M059J (cell line): ENCODE measurements at places on chromosomes 7 and 10. TPM values are rescaled to one million over a fixed set of nuclear protein-coding genes. Genes with fewer than 3 reads are reported as not detected.

The FGL2 gene
- 0.34 TPM in 1 of 2 replicates, not detected in the other for total RNA-seq

DNA sequence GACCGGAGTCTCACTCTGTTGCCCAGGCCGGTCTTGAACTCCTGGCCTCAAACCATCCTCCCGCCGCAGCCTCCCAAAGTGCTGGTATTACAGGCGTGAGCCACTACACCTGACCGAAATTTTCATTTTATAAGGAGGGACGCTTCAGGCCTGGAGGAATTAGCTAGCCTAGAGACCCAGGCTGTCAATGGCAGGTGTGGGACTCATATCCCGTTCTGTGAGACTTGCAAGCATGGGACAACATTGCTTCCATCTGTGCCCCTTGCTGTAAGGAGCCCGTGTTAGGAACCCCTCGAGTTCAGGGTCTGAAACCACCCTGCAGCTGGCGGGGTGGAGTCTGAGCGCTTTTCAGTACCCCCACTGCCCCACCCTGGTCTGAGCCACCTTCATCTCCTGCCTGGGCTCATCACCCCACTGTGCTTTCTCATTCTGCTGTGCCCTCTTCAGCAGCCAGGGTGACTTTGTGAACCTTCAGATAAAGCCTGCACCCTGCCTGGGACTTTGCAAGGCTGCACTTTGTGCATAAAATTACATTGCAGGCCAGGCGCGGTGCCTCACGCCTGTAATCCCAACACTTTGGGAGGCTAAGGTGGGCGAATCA lies 1.3 kb upstream of the DAGLB start:
- DNase-seq: no peak

DNA sequence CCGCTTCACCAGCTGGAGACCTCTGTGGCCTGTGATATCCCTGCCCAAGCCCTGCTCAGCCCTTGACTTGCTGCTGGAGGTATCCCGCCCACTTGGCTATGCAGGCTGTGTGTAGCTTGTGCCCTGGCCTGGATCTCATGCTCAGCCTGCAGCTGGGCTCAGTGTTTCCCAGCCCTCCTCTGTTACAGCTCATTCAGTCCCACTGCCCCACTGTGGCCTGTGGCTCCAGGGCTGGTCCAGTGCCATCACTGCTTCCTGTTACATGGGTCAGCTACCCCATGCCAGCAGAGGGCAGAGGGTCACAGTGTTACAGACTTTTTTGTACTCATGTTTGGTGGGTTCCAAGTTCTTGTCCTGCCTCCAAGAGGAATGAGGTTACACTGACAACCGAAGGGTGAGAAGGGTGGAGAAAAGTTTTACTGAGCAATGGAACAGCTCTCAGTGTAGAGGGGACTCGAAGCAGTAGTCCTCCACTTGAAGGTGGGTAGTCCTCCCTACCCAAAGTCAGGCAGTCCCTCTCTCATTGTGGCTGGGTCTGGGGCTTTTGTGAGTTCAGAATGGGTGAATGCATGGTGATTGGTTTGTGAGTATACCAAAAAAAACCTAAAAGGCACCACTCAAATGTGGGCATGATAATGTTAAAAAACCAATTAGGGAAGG lies 100.4 kb downstream of the ANKRD7 start:
- no peak for DNase-seq

The IL2RA gene
- total RNA-seq: not detected in 2 replicates

GRCh38 chr10:5376450-5376849 lies 11.7 kb downstream of the UCN3 start:
- no peak for DNase-seq

DNA sequence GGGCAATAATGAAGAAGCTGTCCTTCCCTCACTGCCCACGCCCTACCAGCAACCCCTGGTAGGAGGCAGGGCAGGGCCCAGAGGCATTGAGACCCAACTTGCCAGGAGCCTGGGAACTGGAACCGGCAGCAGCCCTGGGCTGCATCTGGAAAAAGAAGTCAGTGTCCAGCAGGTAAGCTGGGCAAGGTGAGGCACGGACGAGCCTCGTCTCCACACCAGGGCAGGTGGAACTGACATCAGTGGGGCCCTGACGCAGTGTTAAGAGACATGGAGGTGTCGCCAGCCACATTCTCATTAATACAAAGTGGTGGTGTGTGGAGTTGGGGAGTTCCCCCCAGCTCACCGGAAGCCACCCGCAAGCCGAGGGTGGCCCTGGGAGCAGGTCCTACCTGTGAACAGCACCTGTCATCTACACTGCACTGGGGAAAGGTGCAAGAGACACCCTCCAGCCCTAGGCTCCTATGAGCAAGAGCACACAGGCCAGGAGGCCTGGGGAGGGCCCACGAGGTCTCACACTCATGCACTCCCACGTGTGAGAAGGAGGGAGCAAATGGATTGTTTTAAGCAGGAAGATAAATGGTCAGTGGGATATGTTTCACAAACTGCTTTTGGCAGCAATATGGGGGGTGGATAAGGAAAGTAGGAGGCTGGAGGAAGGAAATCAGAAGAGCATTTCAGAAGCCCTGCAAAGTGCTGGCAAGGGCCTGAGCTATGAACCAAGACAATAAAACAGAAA lies 53.6 kb downstream of the COBL start:
- no peak for DNase-seq

DNA sequence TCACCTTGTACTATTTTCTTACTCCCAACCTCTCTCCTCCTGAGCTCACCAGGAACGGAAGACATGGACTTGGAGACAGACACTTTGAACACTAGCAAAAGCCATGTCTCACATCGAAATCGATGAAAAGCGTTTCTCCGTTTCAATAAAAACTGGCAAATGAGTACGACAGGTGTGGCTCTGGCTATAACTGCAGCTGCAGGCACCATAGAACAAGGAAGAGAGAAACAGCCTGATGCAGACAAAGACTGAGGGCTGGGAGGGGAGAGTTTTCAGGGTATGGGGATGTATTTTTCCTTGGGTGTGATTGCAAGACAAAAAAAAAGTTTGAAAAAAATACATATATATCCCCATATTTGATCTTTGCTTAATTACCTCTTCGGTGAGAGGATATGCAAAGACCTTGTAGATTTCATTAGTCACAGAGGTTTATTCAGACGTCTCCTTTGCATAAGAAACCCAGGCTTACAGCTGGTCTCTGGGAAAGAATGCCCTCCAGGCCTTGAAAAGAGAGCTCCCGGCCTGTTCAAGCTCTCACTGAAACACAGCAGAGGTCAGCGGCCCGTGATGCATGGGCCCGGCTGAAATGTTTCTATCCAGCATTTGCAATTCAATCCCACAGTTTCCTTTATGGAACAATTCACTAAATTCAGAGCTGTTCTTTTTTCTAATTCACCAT lies 63.1 kb downstream of the TLL2 start:
- no peak for DNase-seq

GRCh38 chr7:117395743-117396142 lies 31.6 kb downstream of the ASZ1 start:
- no peak for DNase-seq

- no peak for DNase-seq
Observed at GRCh38 chr7:300546-301290, 10.7 kb downstream of the FOXL3 start.

DNA sequence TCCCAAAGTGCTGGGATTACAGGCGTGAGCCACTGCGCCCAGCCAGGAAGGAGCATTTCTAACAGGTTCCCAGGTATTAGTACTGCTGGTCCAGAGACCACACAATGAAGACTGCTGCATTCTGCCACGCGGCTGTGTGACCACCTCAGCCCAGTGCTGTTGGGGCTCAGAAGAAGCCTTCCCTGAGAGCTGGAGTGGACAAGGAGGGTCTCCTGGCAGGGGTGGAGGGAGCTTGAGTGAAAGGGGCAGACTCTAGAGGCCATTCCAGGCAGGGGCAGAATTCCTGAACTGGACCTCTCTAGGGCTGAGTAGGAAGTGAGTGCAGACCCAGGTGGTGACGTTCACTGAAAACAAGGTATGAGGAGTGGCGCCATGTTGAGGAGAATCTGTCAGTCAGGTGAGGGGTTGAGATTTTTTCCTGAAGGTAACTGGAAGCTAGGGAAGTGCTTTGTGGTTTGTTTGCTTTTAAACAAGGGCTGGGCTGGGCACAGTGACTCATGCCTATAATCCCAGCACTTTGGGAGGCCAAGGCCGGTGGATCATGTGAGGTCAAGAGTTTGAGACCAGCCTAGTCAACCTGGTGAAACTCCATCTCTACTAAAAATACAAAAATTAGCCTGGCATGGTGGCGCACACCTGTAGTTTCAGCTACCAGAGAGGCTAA lies 67.6 kb downstream of the TACC2 start:
- DNase-seq: peak; percentile 79

DNA sequence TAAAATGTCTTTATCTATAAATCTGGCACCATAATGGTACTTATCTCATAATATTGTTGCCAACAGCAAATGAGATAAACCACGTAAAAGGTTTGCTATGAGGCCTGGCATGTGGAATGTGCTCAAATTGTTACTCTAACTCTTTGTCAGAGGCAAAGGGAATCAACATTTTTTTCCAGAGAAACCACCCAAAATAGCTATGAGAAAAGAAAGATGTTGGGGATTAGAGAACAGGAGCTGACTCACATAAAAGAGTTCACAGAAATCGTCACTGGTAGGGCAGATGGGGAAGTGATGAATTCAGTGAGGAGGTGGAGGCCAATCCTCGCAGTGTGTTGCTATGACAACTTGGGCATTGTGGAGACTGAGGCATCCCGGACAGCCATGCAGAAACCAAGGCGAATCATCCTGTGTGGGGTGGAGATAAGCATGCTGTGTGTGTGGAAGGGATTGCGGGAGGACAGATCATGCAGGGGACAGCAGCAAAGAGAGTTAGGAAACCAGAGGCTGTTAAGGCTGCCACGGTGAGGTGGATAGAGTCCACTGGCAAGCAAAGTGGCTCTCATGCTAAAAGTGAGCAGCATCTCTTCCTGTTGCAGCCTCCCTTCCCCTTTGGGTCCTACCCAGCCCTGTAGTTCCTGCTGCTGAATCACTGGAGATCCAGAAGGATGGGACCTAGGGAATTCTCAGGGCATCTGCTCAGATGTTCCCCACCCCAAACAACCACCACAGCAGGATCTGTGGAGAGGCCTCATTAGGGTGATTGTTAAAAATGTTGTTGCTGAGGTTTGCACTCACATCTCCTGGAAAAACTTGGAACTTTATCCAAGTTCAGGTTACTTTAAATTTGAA lies 103.9 kb downstream of the CUBN start:
- peak; percentile 96 for DNase-seq

DNA sequence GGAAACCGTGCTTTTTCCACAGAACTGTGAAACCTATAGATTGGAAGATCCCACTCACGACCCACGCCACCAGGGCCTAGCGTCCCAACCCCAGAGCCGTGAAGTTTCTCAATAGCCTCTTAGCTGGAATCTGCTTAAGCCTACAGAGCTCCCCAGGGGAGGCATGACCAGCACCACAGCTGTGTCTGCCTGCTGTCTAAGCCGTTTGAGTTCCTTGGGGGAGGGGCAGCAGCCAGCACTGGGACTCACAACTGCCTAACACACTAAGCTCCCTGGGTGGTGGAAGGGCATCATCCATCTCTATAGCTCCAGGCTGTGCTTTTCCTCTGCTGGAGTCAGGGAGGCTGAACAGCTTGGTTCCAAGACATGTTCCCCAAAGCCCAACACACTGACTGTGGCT lies 26.0 kb upstream of the TMEM140 start:
- peak; percentile 4 for DNase-seq

The HNRNPH3 gene
- 46.1 and 46.4 TPM in 2 replicates for total RNA-seq

The MDH2 gene
- 90.7 and 117 TPM in 2 replicates for total RNA-seq

- no peak for DNase-seq
Observed at GRCh38 chr7:108292541-108292940, 162.4 kb upstream of the LAMB4 start.

DNA sequence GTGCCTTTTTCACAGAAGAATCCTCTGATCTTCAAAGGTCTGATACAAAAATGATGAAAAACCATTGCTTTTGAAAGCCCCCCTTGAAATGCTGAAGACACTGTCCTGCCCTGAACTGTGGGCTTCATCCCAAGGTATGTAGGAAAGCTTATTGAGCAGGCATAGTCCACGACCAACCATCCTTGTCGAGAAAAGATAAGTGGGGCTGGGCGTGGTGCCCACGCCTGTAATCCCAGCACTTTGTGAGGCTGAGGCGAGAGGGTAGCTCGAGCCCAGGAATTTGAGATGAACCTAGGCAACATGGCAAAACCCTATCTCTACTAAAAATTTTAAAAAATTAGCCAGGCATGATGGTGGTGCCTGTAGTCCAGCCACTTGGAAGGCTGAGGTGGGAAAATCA lies 25.6 kb downstream of the TACR2 start:
- DNase-seq: no peak

DNA sequence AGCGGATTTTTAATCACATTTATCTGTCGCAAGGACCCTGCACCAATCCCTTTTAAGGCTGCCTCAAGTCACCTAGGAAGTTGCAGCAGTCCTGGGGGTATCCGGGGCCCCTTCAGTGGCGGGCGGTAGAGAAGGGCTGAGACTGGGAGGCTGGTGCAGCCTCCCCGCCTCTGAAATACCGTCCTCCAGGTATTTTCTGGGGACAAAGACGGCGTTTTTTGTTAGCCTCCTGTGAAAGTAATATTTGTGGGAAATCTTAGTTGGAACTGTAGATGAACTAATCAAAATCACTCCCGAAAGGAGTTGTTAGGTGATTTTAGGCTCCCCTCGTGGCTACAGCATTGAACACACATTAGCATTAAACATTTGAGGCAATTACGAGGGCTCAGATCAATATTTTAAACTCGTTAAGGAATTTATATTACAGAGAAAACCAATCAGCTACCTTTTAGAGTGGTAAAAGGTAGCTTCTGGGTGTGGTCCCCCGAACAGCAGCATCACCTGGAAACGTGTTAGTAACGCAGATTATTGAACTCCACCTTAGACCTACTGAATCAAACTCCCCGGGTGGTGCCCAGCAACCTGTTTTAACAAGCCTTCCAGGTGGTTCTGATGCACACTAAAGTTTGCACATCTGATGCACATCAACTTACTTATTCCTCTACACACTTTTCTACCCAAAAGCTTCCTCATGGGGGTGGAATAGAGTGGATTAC lies 530 bp upstream of the ANXA7 start:
- no peak for DNase-seq

DNA sequence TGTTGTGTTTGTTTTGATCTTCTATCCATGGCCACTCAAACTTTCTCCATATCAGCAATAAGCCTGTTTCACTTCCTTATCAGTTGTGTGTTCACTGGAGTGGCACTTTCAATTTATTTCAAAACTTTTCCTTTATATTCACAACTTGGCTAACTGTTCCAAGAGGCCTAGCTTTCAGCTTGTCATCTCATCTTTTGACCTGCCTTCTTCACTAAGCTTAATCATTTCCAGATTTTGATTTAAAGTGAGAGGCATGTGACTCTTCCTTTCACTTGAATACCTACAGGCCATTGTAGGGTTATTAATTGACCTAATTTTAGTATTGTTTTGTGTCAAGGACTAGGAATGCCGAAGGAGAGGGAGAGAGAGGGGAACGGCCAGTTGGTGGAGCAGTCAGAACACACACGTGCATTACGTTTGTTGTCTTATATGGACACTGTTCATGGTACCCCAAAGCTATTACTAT lies 5.5 kb upstream of the GNAT3 start:
- DNase-seq: no peak

GRCh38 chr7:64640504-64640903 lies 25.4 kb upstream of the ZNF107 start:
- no peak for DNase-seq

- DNase-seq: no peak
Observed at GRCh38 chr7:88339195-88339922, 32.7 kb upstream of the STEAP4 start.

The PDK4 gene
- total RNA-seq: 0.30 and 1.1 TPM in 2 replicates

- no peak for DNase-seq
Observed at GRCh38 chr7:11604505-11604904, 227.5 kb downstream of the THSD7A start.
